ENCODE measurements at places on chromosomes 16 and 17.

DNA sequence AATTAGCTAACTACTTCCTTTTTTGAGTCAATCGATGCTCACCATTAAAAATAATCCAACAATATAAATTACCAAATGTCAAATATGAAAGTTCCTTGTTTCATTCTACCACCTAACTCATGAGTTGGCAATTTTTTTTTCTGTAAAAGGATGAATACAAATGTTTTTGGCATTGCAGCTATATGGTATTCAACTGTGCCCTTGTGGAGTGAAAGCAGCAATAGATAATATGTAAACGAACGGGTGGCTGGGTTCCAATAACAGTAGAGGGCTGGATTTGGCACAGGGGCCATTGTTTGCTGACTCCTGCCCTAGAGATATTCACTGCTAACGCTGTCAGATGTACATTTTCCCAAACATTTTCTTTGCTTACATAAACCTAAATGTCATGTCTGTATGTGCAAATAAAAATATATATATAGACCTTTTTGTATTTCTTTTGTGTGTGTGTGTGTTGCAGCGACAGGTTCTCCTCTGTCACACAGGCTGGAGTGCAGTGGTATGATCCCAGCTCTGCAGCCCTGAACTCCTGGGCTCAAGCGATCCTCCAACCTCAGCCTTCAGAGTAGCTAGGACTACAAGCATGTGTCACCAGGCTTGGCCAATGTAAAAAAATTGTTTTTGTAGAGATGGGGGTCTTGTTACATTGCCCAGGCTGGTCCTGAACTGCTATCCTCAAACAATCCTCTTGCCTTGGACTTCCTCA is 73.9 kb downstream of the RPGRIP1L start:
- no peak for DNase-seq
- no peaks in the 10 kb centered on the region for H3K36me3 ChIP-seq
- H3K4me3 ChIP-seq = no peak overlapping the region
- H3K27me3 ChIP-seq = no peaks in the 10 kb centered on the region
- H3K4me1 ChIP-seq = no peaks in the 10 kb centered on the region
- no peak overlapping the region for H3K27ac ChIP-seq

- no peaks in the 10 kb centered on the region for H3K4me1 ChIP-seq
- H3K4me3 ChIP-seq = no peak overlapping the region
- H3K36me3 ChIP-seq = no peaks in the 10 kb centered on the region
These were observed 10.1 kb downstream of the IL32 start for GRCh38 chr16:3075523-3075915.

- H3K4me3 ChIP-seq = no peak overlapping the region
- no peaks in the 10 kb centered on the region for H3K4me1 ChIP-seq
- peak; percentile 42 for DNase-seq
- peaks cover 4% of the 10 kb centered on the region for H3K27me3 ChIP-seq
These were observed 9.1 kb upstream of the CRISPLD2 start for GRCh38 chr16:84810518-84811273.

- H3K36me3 ChIP-seq = no peaks in the 10 kb centered on the region
- H3K27me3 ChIP-seq = no peaks in the 10 kb centered on the region
- H3K4me3 ChIP-seq = peak overlapping the region; percentile 51
- no peaks in the 10 kb centered on the region for H3K4me1 ChIP-seq
- peak overlapping the region; percentile 30 for H3K27ac ChIP-seq
These were observed 64.2 kb downstream of the SPECC1 start for GRCh38 chr17:20073055-20073979.

DNA sequence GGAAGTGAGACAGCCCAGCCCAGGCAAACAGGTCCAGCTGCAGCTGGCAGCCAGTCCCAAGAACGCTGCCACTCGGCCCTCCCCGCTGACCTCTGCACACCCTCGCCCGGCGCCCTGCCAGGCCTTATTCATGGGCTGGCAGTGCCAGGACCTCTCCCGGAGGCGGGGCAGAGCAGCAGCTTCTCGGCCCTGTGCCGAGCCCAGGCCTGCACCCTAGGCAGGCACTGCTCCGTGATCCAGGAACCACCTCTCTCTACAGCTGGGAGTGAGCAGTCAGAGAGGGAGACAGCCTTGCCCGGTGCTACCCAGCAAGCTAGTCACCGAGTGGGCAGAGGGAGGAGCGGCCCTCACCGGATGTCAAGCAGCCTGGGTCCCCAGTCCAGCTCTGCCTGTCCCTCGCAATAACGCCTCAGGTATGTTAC is 79.9 kb upstream of the CBX4 start:
- no peaks in the 10 kb centered on the region for H3K27me3 ChIP-seq
- no peak overlapping the region for H3K27ac ChIP-seq
- peak; percentile 97 for DNase-seq
- H3K4me1 ChIP-seq = peaks cover 13% of the 10 kb centered on the region
- no peaks in the 10 kb centered on the region for H3K36me3 ChIP-seq
